Posterior vena cava (tissue), 2 donors: ENCODE measurements at places on chromosomes 5 and 9. TPM values are rescaled to one million over a fixed set of nuclear protein-coding genes. Genes with fewer than 3 reads are reported as not detected.
A peak's percentile ranks its signal among the peaks of the same experiment; 100 is the strongest.

IRX2 gene
- total RNA-seq, result 0.38 TPM

RETREG1 gene
- 5.4 TPM for total RNA-seq

SLF1 gene
- total RNA-seq, result 4.3 TPM

- DNase-seq, result no peak
These were observed 55.7 kb upstream of the SPDL1 start for GRCh38 chr5:169527863-169528262.

DNA sequence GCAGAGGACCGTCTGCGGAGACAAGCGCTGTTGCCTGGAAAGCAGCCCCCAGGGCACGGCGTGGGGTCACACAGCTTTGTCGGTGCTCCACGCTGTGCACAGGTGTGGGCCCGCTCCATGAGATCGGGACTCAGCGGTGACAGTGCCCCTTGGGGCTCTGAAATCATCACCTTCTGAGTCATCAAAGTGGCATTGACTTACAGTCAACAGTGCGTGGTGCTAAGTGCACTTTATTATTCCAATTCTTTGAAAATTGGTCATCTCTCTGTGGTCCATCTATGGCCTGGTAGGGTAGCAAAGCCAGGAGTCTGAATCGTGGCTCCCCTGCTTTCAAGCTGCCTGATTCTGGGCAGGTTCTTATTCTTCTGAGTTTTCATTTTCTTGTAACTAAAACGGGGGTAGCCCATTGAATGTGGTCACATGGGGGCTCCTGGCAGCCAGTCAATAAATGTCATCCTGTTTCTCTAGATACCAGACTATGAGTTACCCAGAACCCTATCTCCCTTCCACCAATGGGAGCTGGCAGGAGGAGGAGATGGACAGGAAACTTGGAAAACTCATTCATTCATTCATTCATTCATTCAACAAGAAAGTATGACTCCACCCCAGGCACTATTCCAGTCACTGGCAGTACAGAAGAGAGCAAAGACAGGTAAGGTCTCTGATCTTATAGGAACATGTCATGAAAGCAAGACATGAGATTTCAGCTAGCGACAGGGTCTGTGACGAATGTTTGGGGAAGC is 20.3 kb upstream of the UNC5A start:
- DNase-seq, result no peak

GRCh38 chr5:135553688-135554462 is 18.1 kb upstream of the NEUROG1 start:
- peak; percentile 58 for DNase-seq

DNA sequence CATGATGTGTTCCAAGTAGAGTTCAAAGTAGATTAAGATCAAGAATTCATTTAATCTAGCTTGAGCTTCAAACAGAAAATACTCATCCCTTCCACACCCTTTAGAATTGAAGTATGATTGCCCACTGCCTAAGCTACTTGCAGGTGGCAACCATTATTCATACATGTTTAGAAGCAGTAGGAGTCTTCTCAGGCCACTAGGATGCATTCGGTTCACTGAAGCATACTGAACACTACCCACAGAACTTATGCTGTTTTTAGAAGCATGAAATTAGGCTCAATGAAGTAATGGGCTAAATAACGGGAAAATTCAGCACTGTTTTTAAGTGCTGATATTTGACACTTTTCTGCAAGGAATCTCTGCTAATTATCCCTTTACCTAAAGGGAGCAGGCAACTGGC is 263.4 kb downstream of the DEPDC1B start:
- DNase-seq, result no peak

DNA sequence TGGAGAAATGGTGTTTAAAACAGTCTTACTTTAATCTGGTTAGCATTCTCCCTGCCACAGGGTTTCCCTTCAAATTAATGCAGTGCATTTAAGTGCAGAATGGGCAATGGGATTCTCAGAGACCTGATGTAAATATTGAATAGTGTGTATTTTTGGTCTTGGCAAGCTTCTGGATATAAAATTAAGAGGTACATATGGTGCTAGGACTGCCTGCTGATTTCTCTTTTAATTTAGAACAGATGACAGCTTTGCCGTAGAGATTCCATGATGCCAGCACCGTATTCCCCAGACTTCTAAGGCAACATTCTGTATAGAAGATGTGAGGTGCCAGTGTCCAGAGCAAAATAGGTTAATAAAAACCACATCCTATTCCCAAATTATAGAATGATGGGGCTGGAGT is 1.9 kb downstream of the MTAP start:
- no peak for DNase-seq

GRCh38 chr5:102595332-102595731 is 96.5 kb upstream of the SLCO6A1 start:
- DNase-seq, result no peak

- no peak for DNase-seq
These were observed 98.5 kb downstream of the ZCCHC7 start for GRCh38 chr9:37218800-37219425.

DNA sequence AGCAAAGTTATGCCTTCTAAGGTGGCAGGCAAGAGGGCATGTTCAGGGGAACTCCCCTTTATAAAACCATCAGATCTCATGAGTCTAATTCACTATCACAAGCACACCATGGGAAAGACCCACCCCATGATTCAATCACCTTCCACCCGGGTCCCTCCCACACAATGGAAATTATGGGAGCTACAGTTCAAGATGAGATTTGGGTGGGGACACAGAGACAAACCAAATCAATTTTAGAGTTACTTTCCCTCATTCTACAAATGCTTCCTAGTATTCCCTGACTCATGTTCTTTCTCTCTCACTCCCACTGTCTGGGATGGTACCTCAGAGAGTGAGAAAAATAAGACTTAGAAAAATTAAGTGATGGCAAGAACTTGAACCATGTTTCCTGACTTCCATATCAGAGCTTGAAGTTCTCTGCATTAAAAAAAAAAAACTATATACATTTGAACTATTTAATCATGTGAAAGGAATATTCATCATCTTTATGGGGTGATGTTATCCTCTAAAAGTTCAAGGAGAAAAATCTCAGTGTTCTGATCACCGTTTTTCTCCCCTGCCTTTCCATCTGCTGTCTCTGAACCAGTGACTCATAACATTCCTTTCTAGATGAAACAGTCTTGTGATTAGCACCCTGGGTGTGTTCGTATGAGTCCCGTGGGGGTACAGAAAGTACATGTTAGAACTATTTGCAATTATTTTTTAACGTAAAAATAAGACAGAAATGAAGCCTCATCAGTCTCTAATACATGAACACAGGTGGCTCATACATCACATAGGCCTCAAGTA is 282.9 kb downstream of the SLF1 start:
- DNase-seq, result no peak

- DNase-seq, result no peak
These were observed 216.9 kb downstream of the ARRDC3 start for GRCh38 chr5:91166059-91166807.

DNA sequence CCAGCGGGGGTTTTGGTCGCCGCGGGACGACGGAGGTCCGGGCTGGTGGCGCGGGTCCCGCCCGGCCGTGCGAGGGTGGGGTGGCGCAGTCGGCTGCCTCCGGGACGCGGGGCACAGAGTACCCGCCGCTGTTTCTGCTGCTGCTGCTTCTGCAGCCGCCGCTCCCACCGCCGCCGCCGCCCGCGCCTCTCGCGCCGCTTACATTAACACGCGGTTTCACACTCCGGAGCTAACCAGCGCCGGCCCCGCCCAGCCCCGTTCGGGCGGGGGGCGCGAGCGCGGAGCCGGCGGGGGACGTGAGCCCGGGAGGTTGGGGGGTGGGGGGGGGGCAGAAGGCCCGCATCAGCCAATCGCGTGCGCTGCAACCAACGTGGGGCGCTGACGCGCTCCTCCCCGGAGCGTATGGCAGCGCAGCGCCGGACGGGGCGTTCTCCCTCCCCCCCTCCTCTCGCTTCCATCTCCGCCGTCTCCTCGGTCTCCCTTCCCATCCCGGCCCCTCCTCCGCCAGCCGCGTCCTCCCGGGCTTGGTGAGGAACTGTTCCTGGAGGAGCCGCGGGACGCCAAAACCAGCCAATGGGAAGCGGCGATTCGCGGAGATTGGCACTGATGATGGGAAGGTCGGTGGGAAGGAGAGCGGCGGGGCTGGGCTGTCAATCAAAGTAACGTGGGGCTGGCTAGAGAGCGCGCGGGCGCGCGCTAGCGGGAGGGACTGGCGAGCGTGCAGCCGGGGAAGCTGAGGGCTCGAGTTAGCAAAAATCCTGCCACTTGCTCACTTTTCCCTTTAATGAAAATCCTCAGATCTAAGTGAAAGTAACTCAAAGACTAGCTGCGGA is at the start of gene TLE1:
TSS of gene TLE1 (minus strand) at position 205 of the 833 bp plus-strand sequence. CDS start 1,307 bp downstream, outside the sequence.
- peak; percentile 99 for DNase-seq

DNA sequence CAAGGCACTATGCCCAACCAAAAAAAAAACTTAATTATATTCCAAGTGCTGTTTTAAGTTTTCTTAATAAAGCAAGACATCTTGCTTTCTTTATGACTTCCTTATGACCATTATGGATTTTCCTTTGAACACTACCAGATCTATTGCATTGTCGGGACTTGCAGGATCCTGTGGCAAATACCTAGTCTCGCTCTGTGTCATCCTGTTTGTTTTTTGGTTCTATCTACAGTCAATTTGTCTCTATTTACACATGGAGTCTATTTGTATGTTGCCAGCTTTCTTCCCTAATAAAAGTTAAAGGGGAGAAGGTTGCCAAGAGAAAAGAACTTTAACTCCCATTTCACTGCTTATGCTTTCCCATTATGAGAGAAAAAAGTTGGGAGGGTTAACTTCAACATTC is 4.9 kb downstream of the HINT1 start:
- DNase-seq, result no peak

DNA sequence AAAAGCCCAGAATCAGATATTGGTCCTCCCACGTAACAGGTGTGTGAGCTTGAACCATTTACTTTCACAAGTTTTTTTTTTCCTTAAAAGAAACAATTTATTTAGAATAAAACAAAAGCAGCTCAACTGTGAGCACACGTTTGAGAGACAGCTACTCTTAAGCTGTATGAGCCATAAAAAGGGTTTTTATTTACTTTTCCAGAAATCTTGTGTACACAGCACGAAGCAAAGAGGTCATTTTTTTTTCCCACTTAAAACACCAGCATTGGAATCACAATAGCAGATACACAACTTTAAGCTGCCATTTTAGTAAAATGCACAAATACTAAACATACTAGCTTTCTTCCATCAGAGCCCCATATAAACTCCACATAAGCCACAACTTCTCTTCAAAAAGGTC is 44.6 kb downstream of the JAKMIP2 start:
- DNase-seq, result no peak

DNA sequence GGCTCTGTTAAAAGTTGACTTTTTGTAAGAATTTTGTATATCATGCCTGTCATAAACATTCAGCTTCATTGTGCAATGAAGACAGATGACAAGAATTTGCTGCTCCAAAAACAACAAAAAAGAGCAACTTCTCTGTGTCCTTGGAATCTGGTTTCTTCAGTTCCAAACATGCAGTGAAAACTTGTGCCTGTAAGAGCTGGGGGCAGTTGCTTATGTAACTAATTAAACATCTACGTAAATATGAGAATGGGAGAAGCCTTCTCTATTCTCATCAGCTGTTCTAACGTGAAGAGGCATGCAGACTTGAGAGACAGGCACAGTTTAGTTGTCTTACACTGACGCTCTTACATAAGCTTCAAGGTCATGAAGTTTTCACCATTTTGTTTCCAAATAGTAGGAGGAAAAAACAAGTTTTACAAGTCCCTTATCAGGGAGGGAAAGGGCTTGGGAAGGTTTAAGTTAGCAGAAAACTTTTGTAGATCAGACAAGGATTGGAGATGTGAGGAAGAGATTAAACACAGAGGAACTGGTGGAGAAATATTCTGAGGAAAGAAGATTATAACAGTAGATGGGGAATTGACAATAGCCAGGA is 170.4 kb downstream of the RFK start:
- no peak for DNase-seq

GRCh38 chr5:152335461-152335860 is 69.6 kb downstream of the NMUR2 start:
- no peak for DNase-seq

DNA sequence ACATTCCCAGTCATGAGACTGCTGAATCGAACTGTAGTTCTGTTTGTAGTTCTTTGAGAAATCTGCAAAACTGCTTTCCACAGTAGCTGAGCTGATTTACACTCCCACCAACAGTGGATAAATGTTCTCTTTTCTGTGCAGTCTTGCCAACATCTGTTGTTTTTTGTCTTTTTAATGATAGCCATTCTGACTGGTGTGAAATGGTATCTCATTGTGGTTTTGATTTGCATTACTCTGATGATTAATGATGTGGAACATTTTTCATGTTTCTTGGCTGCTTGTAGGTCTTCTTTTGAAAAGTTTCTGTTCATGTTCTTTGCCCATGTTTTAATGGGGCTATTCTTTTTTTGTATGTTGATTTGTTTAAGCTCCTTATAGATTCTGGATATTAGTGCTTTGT is 187.3 kb upstream of the TLE4 start:
- no peak for DNase-seq
